ENCODE measurements at places on chromosomes 2 and 18.

DNA sequence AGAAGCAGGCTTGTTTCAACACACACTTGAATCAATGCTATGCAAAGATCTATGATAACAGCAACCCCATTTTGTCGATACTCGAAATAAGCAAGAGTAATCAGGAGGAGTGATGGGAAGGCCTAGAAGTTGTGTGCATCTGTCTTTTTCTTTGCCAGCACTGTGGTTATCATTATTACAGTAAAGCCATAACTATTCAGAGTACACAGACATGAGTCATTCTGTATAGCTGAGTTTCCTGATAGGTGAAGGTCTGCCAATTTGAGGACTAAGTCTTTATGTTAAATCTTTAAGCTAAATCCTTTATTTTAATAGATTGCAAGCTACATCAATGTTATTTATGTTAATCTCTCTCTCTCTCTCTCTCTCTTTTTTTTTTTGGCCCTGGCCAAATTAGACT lies 1344.4 kb upstream of the CELF4 start:
- DNase-seq = no peak

GRCh38 chr2:172588931-172589330 lies 33.0 kb downstream of the PDK1 start:
- DNase-seq = no peak

- DNase-seq = no peak
These were observed 124.8 kb downstream of the KLHL29 start for GRCh38 chr2:23509596-23510292.

GRCh38 chr18:78625847-78626246 lies 353.8 kb upstream of the SALL3 start:
- DNase-seq = no peak

- DNase-seq = no peak
These were observed 499.9 kb upstream of the SPHKAP start for GRCh38 chr2:228681426-228681825.

DNA sequence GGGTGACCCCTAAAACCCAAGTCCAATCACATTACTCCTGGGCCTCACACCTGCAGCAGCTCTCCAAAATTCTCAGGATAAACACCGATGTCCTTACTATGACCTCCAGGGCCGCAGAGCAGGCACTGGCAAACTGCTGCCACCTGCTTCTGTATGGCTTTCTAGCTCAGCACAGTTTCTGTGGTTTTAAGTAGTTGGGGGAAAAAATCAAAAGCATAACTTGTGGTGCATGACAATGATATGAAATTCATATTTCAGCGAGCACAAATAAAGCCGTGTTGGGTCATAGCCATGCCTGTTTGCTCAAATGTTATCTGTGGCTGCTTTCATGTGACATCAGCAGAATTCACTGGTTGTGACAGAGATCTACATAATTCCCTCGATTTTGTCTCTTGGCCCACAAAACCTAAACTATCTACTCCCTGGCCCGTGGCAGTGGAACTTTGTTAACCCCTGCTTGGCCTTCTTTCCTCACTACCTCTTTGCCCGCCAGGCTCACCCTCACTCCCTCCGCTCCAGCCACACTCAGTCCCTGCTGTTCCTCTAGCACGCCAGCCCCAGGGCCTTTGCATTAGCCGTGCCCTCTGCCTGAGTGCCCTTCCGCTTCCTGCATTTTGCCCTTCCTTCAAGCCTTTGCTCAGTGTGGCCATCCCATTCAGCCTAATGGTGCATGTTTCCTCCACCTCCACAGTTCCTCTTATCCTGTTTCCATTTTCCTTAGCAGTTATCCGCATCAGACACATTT lies 108.3 kb downstream of the AGAP1 start:
- no peak for DNase-seq

- DNase-seq = no peak
These were observed 344.1 kb downstream of the TDRD15 start for GRCh38 chr2:21467910-21468309.

DNA sequence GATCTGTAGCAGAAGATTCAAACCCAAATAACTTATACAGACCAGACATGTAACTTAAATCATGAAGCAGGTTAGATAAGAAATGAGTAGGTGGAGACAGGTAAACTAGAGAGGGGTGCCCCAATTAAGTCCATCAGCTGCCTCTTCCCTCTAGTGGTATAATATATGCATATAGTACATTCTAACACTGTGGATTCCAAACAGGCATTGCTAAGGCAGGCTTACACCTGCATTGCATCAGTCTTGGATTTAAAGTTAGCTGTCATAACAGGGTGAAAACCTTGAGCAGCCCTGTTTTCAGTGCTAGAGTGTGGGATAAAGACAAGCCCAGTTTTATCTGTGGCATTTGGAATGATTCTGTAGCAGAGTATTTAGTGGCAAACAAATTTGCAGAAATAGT lies 63.4 kb downstream of the NYAP2 start:
- no peak for DNase-seq

GRCh38 chr2:113875135-113875534 lies 14.8 kb upstream of the ACTR3 start:
- no peak for DNase-seq
